ENCODE measurements at places on chromosomes 2 and 18.

GRCh38 chr2:127049927-127050802 is 56.8 kb downstream of the BIN1 start:
- DNase-seq: peak; percentile 51

DNA sequence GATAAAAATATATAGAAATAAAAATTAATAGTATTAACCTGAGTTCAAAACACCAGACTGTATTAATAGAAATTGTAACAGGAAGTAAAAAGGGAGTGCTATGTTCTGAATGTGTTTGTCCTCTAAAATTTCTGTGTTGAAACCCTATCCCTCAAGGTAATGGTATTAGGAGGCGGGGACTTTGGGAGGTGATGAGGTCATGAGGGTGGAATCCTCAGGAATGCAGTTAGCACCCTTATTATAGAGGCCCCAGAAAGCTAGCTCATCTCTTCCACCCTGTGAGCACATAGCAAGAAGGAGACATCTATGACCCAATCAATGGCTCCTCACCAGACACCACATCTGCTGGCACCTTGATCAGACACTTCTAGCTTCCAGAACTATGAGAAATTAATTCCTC is 124.5 kb downstream of the CMPK2 start:
- DNase-seq: no peak

GRCh38 chr2:187552828-187553681 is 1.2 kb downstream of the TFPI start:
- DNase-seq: no peak

DNA sequence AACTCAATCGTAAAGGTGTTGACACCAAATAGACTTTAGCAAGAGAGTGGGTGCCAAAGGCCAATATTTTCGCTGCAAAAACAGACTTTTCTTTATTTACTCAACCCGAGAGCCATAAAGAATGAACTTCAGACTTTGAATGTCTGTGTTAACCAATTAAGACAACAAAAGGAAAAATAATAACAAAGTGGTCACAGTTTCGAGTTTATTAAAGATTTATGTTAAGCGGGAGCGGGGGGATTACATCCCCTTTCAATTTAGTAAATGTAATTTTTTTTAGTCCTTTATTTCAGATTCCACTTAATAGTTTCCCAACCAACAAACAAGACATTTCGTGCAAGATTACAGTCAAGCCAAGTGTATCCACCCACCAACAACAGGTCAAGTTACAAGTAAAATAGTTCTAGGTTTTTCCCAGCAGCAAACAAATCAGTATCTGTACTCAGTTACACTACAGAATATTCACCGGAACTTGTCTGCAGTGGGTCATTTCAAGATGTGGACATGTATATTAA is 9.0 kb downstream of the CDH2 start:
- DNase-seq: no peak

- DNase-seq: peak; percentile 74
These were observed 50.1 kb downstream of the GREB1 start for GRCh38 chr2:11583840-11584524.

DNA sequence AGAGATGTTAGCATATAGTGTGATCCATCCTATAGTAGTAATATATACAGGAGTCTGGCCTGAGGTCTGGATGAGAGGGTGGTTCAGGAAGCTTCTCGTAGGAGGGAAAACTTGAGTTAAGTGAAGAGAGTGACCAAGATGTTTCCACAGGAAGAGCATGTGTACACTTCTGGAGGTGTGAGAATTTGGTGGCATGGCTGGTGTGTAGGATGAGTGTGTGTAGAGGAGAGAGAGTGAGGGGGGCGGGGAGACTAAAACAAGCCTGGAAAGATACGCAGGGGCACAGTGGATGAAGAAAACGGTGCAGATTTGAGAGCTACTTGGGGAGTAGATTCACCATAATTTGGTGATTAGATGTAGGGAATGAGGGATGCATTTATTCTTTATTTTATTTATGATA is 43.5 kb upstream of the CTLA4 start:
- no peak for DNase-seq

GRCh38 chr18:8095947-8096570 is 513.2 kb upstream of the RAB12 start:
- DNase-seq: no peak

DNA sequence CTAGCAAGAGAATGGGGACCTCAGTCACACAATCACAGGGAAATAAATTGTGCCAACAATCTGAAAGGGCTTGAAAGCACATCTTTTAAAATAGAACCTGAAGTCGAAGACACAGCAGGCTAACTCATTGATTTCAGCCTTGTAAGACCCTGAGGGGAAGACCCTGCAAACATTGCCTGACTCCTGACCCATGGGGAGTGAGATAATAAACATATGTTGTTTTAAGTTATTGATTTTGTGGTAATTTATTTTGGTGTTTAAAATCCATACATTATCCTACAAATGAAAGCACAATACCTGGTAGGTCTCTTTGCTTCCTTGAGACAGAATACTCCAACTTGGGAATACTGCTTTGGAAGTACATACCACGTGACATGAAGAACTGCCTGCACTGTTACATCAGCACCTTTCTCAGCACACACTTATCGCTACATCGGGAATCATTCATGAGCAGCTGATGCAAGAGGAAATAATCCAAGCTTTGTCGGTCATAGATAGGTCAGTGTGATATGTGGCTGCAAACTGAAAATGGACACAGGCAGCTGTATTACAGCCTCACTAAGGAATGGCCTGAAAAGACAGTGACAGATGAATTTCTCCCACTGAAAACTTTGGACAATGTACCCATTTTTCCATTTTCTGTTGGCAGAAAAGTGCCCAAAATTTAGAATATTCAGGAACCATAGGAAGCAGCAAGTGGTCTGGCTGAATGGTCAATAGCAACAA is 494.5 kb upstream of the MAP2 start:
- DNase-seq: no peak

- DNase-seq: no peak
These were observed 148.8 kb downstream of the HDAC4 start for GRCh38 chr2:239251971-239252370.

GRCh38 chr18:63207143-63207790 is 112.3 kb downstream of the BCL2 start:
- peak; percentile 82 for DNase-seq

- no peak for DNase-seq
These were observed 59.8 kb upstream of the SLC8A1 start for GRCh38 chr2:40511661-40512213.

GRCh38 chr2:199197448-199197847 is 260.3 kb downstream of the SATB2 start:
- DNase-seq: no peak

DNA sequence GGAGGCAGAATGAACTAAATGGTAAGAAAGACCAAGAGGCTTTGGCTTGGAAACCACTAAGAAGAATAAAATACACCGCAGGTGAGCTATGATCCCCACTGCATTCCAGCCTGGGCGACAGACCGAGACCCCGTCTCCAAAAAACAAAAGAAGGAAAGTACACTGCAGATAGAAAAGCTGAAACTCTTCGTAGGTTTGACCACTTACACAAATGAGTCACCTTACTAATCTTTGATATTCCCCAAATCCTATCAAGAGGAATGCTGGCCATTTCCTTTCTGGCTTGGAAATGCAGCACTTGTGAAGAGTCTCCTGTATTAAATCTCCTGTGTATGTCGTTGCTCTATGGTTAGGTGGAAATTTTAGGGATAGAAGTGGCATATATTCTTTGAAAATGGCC is 108.8 kb downstream of the MTCL1 start:
- DNase-seq: no peak

DNA sequence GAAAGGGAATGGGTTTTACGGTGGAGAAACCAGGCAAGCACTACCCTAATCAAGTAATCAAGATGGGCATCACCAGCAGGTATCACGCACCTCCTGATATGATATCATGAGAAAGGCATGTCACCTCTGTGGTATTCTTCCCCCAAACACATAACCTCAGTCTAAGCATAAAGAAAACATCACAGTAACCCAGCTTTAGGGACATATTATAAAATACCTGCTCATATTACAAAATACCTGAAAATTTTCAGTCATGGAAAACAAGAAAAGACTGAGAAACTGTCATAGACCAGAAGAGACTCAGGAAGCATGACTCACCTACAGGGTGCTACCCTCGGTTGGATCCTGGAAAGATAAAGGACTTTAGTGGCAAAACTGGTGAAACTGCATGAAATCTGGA is 30.5 kb downstream of the GCKR start:
- DNase-seq: no peak

GRCh38 chr2:62222674-62223073 is 26.8 kb downstream of the B3GNT2 start:
- DNase-seq: no peak

- DNase-seq: no peak
These were observed 383.6 kb downstream of the PIK3C3 start for GRCh38 chr18:42338683-42339082.

DNA sequence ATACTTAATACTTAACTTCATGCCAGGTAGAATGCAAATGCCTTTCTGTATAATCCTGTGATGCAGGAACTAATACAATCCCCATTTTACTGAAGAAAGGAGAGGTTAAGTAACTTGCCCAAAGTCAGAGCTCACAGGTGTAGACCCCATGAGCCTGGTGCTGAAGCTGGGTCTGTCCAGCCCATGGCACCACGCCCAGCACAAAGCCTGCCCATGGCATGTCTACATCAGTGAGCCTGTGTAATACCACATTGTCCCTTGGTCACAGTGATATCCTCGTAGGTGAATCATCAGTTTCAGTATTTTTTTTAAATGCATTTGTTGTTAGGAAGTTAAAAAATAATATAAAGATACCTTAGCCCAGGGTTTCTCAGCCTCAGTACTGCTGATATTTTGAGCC is 69.9 kb upstream of the MCFD2 start:
- DNase-seq: no peak

DNA sequence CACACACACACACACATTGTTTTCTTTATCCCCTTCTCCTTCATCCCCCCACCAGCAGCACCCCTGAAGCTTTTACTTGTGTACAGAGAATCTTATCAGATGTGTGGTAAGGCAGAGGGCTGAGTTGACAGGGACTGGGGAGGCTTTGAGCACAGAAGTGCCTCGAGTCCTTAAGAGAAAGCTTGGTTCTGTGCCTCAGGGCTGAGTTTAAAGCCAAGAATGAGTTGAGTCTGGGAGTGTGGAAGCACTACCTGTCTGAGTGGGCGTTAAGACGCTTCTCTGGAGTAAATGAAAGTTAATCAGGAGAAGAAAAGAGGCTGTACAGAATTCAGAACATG is 2.7 kb downstream of the ID2 start:
- DNase-seq: no peak

DNA sequence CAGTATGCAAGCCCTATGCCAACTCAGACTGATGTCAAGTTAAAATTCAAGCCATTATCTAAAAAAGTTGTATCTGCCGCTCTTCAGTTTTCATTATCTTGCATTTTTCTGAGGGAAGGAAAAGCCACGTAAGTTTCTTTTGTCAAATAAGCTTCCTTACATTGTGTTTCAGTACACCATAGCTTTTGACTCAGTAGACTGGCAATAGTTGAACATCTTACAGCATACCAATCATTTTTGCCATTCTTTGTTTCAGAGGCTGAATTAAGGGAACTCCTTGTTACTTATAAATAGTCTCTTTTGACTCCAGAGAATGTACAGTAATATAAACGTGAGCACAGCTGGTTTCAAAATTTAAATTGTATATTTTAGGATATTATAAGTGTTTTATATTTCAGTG is 120.6 kb downstream of the EHBP1 start:
- DNase-seq: no peak

DNA sequence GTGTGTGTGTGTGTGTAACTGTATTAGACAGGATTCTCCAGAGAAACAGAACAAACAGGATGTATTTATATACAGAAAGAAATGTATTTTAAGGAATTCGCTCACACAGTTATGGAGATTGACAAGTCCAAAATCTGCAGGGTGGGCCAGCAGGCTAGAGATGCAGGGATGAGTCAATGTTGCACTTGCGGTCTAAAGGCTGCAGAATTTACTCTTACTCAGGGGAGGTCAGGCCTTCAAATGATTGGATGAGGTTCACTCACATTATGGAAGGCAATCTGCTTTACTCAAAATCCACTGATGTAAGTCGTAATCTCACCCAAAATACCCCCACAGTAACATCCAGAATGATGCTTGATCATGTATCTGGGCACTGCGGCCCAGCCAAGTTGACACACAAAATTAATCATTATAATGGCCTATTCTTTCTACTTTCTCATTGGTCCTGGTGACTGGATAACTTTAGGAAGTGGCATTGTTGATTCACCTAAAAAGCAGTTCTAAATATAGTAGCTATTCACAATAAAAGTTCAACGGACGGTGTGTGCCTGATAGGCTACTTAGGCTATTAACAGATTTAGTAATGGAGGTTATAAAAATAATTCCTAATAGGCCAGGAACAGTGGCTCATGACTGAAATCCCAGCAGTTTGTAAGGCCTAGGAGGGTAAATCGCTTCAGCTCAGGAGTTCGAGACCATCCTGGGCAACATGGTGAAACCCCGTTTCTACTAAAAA is 40.6 kb upstream of the ACYP2 start:
- no peak for DNase-seq

DNA sequence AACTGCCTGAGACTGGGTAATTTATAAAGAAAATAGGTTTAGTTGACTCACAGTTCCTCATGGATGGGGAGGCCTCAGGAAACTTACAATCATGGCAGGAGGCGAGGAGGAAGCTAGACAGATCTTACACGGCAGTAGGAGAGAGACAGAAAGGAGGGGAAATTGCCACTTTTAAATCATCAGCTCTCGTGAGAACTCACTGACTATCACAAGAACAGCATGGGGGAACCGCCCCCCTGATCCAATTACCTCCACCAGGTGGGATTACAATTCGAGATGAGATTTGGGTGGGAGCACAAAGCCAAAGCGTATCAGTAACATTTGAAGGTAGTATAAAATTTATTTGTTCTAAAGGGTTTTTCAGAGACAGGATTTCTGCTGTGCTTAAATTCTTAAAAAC is 5.4 kb downstream of the GALM start:
- DNase-seq: no peak

- no peak for DNase-seq
These were observed 29.0 kb upstream of the ALPP start for GRCh38 chr2:232349546-232349945.

GRCh38 chr2:96156011-96156820 is 11.0 kb upstream of the DUSP2 start:
- no peak for DNase-seq

- peak; percentile 32 for DNase-seq
These were observed 2.3 kb upstream of the MAL start for GRCh38 chr2:95023222-95023597.

DNA sequence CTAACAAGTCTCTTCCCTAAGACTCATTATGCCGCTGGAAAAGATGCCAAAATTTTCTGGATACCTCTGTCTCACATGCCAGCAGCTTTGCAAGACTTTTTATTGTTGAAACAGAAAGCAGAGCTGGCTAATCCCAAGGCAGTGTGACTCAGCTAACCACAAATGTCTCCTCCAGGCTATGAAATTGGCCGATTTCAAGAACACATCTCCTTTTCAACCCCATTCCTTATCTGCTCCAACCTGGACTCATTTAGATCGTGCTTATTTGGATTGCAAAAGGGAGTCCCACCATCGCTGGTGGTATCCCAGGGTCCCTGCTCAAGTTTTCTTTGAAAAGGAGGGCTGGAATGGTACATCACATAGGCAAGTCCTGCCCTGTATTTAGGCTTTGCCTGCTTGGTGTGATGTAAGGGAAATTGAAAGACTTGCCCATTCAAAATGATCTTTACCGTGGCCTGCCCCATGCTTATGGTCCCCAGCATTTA is 26.3 kb downstream of the DHRS9 start:
- DNase-seq: no peak
